ENCODE measurements at places on chromosomes 6 and 20.

GRCh38 chr6:140758169-140758877 lies 1374.4 kb upstream of the GJE1 start:
- no peak for DNase-seq

- no peak for DNase-seq
These were observed 50.3 kb downstream of the LGSN start for GRCh38 chr6:63269470-63269869.

GRCh38 chr20:16459019-16459700 lies 114.1 kb downstream of the KIF16B start:
- peak; percentile 32 for DNase-seq

GRCh38 chr20:24452016-24452415 lies 17.4 kb upstream of the SYNDIG1 start:
- no peak for DNase-seq

DNA sequence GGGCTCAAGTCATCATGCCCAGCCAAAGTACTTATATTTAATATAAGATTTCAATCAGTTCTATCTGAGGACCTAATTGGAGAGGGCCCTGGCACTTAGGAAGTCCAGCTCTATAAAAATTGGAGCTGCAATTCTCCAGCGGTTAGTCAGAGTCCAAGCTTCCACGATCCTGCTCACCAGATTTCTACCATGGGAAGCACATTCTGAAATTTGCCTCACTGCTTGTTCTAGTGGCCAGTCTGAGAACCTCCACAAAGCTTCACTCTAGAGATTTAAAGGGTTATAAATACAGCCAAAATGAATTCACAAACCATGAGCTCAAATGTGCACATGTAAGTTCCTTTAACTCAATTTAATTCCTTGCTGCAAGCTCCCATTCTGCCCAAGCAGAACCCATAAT lies 33.5 kb downstream of the PNLDC1 start:
- DNase-seq: no peak

- no peak for DNase-seq
These were observed at the start of gene SLC32A1 for GRCh38 chr20:38723848-38724625. Gene SLC32A1, plus strand, starts transcription at chr20:38724486. Its CDS starts 239 bp downstream, at chr20:38724725.

- DNase-seq: peak; percentile 79
These were observed 114.9 kb upstream of the BTN3A2 start for GRCh38 chr6:26249957-26250697.

DNA sequence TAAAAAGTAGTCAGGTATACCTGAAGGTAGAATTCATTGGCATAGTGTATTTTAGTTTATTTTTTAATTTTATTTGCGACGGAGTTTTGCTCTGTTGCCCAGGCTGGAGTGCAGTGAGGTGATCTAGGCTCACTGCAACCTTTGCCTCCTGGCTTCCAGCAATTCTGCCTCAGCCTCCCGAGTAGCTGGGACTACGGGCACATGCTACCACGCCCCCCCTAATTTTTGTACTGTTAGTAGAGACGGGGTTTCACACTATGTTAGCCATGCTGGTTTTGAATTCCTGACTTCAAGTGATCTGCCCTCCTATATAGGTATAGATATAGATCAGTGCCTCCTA lies 102.8 kb upstream of the PRSS16 start:
- DNase-seq: no peak

DNA sequence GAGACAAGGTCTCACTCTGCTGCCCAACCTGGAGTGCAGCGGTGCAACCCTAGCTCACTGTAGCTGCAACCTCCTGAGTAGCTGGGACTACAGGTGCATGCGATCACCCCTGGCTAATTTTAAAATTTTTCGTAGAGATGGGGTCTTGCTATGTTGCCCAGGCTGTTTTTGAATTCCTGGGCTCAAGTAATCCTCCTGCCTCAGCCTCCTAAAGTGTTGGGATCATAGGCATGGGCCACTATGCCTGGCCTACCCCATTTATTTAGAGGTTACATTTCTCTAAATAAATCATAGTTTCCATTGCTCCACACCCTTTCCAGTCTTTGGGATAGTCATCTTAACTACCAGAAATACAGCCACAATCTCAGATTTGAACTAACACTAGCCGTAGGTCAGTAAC lies 134.7 kb upstream of the CITED2 start:
- DNase-seq: no peak

DNA sequence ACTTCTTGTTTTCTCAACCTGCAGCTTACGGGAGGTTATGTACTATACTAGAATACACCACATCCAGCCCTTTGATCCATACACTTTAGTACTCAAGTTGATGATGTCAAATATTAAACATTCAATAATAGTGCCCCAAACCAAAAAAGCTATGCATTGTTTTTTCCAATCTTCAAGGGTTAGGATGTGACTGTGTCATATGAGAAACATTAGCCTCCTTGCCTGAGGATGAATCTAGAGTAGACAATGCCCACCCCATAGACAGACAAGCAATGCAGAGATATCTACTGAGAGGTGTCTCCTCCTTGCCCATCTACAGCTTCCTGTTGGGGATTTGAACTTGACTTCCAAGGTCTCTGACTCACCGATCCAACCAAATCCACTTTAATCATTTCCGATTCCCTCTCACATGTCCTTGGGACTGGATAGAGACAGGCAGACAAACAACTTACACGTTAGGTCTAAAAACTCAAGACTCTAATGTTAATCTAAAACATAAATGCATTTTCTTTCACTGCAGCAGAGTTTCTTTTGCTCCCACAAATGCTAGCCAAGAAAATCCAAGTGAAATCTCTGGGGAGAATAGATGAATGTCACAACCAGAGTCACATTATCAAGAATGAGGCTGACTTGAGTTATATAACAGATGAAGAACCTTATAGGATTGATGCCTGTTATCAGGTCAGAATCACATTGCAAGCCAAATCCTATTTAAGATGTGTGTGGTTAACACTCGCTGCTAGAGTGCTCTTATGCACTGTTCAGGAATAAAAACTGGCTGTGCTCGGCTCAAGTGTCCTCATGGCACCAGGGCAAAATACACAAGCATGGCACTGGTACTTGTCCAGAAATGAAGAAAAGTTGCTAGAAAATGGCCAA lies 75.5 kb upstream of the TNFAIP3 start:
- DNase-seq: no peak

DNA sequence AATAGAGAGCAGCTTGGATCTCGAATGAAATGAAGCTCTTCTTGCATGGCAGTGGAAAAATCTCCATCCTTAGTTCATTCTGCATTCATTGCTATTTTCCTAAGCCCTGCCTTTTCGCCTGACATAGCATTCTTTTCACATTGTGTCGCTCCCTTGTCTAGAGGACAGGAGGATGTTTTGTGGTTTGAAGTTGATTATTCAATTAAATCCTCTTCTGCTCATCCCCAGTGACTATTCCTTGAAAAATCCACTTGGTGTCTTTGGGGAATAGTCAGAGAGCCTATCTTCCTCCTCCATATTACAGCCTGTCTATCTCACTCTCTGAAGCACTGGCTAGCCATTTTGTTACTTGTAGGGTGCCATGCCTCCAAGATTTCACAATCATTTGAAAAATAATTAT lies 161.2 kb downstream of the KLHL32 start:
- no peak for DNase-seq

DNA sequence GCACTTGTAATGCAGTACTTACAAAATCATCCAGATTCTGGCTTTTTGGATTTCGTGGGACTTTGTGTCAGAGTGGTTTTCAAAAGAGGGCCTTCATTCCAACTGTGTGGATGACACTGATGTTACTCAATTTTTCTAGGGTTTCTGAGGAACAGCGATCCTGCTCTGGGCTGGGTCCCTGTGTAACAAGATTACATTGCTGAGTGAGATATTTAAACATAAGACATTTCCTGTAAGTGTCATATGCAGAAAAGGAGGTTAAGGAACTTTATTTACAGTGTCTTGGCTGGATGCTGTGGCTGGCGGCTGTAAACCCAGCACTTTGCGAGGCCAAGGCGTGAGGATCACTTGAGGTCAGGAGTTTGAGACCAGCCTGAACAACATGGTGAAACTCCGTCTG lies 6.7 kb downstream of the ZFAND3 start:
- no peak for DNase-seq

GRCh38 chr6:124423621-124424020 lies 538.6 kb upstream of the RNF217 start:
- DNase-seq: no peak

GRCh38 chr20:4603724-4604123 lies 118.0 kb upstream of the PRND start:
- no peak for DNase-seq

GRCh38 chr20:64082820-64083377 lies 1.3 kb downstream of the LKAAEAR1 start:
- no peak for DNase-seq

DNA sequence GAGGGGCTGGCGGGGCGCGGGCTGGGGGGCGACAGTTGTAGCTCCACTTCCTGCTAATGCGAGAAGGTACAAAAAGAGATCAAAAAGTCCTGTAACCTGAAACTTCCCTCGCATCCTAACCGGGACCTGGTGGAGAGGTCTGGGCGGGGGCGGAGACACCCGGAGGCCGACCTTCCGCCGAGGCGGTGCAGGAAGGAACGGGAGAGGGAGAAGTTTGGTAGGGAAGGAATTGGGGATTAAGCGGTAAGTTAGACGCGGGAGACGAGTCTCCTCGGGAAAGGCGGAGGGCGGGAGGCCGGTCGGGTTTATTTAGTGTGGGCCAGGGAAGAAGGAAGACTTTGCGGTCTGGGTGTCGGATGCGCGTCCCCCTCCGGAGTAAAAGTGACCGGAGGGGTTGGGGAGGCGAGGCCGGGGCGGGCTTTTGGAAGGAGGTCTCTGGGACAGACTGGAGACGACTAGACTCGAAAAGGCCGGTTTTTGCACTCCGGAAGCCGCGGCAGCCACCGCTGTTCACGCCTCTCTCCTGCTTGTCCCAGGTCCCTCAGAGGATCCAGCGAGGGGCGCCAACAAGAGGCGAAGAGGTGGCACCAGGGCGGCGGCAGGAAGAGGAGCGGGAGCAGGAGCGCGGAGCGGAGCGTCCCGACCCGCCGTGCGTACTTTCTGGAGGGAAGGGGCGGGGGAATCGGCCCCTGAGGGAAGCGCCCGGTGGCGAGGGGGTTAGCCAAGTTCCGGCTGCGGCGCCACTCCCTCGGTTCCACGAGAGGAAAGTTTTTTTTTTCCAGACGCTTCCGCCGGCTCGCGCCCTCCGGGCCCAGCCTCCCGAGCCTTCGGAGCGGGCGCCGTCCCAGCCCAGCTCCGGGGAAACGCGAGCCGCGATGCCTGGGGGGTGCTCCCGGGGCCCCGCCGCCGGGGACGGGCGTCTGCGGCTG lies 734 bp downstream of the TPBG start:
- DNase-seq: peak; percentile 73

GRCh38 chr6:120211955-120212792 lies 862.6 kb upstream of the MAN1A1 start:
- no peak for DNase-seq

GRCh38 chr6:134950482-134950881 lies 581 bp upstream of the ALDH8A1 start:
- no peak for DNase-seq

- DNase-seq: peak; percentile 45
These were observed 1.2 kb downstream of the PM20D2 start for GRCh38 chr6:89146718-89147700.

DNA sequence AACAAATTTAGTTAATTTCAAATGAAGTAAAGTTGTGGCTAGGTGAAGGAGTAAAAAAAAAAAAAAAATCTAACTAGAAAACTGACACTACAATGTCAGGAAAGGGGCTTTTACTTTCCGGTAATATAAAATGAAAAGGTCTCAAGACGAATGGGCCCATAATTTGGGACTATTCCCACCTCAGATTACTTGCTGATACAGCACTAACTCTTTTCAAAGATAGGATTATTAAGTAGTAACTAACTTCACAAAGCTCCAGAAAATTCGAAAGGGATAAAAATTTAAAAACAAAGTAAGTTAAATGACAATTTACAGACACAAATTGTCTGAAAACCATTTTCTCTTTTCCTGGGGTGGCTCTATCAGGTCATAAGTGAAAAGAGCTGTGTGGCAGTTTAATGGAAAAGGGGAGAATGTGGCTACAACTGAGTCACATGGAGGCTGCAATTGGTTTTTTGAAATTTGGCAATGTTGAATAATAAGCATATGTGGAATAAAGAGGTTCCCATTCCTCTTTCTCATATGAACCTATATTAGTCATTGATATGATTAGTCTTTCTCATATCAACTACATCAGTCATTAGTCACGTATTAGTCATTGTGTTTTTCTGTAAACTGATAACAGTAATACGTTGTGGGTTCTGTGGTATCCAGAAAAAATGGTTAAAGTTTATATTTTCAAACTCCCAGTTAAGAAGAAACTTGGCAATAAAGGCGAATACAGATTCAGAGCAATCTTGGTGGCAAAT lies 78.0 kb downstream of the RWDD2A start:
- no peak for DNase-seq

- no peak for DNase-seq
These were observed 16.6 kb downstream of the SNRPC start for GRCh38 chr6:34773916-34774315.

DNA sequence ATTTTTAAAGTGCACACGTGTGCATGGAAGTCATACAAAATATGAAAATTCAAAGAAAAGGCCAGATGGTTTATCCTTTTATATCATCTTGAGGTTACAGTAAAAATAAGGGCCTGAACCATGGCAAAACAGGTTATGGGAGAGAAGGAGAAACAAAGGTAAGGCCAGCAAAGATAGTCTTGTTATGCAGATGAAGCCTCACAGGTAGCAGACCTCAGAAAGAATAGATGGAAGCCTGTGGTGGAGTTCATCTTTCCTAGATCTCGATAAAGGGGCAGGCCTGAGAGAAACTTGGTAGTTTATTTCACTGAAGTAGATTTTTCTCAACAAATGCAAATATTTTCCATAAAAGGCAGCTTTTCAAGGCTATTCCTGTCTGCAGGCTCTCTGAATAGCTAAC lies 693.8 kb downstream of the KHDRBS2 start:
- no peak for DNase-seq

- DNase-seq: no peak
These were observed 157.7 kb downstream of the VEGFA start for GRCh38 chr6:43927532-43928210.

DNA sequence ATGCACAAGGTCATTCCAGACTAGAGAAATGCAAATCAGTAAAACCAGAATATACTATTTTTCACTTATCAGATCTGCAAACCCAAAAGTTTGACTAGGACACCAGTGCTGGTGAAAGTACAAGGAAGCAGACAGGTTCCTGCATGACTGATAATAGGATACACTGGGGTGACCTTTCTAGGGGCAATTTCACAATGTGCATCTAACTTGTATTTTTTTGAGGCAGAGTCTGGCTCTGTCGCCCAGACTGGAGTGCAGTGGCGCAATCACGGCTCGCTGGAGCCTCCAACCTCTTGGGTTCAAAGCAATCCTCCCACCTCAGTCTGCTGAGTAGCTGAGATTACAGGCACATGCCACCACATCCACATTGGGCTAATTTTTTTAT lies 11.4 kb downstream of the COMMD7 start:
- no peak for DNase-seq

GRCh38 chr6:139376017-139376330 lies 1.5 kb upstream of the CITED2 start:
- DNase-seq: peak; percentile 80

DNA sequence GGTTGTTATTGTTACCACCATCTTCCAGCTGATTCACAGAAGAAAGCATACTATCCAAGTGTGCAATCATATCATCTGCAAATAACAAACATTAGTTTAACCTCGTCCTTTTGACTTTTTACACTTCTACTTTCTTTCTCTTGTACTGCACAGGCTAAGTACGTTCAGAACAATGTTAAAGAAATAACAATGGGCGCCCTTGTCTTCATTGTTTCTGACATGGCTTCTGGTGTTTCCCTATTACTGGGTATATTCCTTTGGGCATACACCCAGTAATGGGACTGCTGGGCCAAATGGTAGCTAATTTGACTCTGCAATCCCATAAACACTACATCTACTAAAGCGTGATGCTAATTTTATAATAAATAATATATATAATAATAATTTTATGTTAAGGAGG lies 146.7 kb downstream of the GJA10 start:
- DNase-seq: no peak

GRCh38 chr6:35094183-35094582 lies 47.0 kb downstream of the TCP11 start:
- DNase-seq: no peak

All from hindlimb muscle (tissue), 1 donor.